ENCODE measurements at places on chromosomes 12 and 14.

DNA sequence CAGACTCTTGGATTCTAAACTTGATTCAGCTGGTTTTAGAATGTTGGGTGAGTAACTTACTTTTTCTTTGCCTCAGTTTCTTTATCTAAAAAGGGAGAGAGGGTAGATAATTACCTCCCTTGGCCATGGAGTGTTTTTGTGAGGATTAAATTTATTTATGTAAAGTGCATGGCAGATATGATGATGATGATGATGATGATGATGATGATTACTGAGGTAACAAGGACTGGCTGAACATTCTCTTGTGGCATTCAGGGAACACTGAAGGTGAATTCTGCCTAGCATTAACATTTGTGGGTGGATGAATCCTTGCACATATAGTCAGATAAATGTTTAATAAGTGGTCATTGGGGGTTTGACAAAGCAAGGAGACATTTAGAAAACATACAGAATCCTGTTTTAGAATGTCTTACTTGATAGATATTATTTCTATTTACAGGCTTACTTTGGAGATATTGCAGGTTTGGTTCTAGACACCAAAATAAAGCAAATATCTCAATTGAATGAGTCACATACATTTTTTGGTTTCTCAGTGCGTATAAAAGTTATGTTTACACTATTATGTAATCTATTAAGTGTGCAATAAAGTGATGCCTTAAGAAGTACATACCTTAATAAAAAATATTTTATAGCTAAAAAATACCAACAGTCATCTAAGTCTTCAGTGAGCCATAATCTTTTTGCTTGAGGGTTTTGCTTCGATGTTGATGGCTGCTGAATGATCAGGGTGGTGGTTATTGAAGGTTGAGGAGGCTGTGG is 123.2 kb downstream of the SNAPC1 start:
- no peak for DNase-seq

- no peak for DNase-seq
Measured at GRCh38 chr12:31899109-31899508, 60.1 kb upstream of the RESF1 start.

- DNase-seq, result no peak
Measured at GRCh38 chr14:76499399-76499798, 123.5 kb downstream of the ESRRB start.

DNA sequence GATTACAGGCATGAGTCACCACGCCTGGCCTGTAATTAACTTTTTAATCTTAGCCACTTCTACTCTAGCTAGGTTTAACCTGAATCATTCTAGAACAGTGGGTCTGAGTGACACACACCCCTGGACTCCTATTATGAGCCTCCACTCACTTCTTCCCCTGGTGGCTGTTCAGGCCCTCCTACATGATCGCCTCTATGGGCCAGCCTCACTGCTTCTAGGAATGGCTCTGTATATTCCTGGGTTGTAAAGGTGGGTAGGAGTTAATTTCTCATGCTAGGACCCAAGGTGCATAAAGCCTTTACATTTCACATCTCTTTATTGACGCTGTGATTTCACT is 8.0 kb upstream of the RNU6-8 start:
- no peak for DNase-seq

DNA sequence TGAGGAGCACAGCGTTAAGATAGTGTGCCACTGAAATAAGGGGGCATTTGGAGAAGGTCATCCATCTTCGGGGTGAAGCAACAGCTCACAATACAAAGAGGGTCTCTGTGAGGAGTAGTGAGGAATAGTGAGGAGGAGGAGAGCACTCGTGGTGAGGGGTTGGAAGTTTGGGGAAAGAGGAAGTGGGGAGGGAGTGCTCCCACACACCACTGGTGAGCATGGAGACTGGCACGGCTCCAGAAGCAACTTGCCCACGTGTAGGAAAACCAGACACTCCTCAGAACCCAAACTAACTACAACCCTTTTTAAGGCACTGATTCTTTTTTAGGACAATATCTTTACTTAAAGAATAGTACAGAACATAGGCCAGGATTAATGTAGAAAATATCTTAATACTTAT is 48.9 kb downstream of the GALNT8 start:
- DNase-seq, result no peak

GRCh38 chr14:77910506-77910905 is 110.6 kb downstream of the ADCK1 start:
- no peak for DNase-seq

DNA sequence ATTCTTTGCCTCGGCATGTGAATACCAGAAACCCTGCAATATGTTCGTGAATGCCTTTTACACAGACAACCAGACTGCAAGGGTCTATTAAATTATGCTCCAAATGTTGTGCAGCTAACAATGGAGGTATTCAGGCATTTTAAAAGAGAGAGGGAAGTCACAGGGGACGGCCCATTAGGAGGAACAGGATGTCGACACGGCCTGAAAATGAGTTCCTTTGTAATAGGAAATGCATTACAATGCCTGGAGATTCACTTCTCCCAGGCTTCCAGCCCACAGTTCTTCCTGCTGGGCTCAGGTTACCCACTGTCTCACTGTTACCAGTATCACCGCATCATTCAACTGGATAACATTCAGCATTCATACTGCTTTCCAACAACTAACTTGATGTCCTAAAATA is 2.5 kb downstream of the DUSP6 start:
- no peak for DNase-seq

DNA sequence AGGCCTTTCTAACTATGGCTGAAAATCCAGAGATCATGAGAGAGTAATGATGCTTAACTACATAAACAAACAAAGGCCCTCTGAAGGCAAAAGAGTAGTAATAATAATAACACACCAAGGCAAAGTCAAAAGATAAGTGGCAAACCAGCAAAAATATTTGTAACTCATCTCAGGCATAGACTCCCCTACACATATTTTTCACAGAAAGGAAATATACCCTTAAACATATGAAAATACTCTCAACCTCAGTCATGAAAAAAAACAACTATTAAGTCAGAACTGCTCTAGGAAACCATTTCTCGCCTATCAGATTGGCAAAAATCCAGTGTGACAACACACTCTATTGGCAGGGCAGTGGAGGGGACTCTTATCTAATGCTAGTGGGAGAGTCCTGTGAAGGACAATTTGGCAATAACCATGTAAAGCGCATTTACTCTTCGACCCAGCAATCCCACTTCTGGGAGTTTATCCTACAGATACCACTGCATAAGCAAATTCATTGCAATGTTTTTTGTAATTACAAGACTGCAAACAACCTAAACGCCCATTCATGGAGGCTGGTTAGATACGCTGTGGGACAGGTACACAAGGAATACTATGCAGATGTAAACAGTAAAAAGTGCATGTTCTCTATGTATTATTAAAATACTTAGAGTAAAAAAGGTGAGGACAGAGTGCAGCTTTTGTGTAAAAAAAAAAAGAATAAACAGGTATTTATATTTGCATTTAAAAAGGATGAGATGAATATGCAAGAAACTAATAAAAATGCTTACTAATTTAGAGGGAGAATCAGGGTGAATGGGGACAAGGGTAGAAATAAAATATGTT is 26.0 kb upstream of the IL22 start:
- no peak for DNase-seq

DNA sequence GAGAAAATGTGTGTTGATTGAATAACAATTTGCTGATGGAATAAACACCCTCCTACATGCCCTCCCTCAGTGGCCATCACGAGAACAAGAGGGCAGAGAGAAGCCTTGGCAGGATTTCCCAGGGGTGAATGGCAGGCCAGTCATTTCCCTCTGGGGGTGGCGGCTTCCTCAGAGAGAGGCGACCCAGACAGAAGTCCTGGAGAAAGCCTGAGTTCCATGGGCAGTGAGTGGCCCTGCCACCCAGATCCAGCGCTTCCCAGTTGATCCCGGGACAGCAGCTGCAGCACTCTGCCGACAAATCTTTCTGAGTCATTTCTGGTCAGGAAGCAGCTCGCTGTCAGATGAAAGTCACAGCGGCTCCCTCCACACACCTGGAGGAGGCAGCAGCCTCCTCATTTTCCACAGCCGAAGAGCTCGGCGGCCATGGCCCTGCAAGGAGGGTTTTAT is 123.0 kb downstream of the SCARB1 start:
- peak; percentile 53 for DNase-seq

DNA sequence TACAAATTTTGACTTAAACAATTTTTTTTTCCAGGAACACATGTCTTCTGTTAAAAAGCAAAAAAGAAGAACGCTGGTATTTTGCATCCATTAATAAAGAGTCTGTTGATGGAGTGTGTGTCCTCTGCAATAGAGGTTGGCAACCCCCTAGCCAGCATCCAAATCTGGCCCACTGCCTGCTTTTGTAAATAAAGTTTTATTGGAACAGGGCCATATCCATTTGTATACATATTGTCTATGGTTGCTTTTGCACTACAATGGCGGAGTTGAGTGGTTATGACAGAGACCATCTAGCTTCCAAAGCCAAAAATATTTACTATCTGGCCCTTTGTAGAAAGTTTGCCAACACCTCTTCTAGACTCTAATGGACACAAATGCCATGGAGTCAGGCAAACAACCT is 49.6 kb downstream of the CCDC92 start:
- no peak for DNase-seq

DNA sequence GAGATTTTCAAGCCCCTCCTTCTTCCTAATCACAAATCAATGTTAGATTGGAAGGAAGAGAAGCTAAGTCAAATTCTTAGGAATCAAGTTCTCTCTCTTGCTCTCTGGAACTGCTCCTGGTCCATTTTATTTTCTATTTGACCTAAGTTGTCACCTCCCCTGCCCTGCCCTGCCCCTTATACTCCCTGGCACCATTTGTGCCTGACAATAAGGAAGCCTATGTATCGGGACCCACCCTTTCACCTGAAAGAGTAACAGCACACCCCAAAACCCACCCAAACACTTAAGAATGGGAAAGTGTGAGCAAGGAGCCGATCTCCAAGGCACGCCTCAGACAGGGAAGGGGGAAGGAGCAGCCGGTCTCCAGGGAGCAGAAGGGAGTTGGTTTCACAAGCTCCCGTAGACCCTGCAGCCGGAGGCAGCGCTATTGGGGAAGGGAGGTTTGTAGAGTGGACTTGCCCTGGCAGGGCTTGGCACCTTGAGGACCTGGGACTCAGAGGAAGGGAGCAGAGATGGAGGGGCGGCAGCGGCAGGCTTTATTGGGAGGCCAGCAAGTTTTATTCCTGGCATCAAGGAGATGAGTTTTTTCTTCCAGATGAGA is 1.6 kb downstream of the LRRC74A start:
- no peak for DNase-seq

DNA sequence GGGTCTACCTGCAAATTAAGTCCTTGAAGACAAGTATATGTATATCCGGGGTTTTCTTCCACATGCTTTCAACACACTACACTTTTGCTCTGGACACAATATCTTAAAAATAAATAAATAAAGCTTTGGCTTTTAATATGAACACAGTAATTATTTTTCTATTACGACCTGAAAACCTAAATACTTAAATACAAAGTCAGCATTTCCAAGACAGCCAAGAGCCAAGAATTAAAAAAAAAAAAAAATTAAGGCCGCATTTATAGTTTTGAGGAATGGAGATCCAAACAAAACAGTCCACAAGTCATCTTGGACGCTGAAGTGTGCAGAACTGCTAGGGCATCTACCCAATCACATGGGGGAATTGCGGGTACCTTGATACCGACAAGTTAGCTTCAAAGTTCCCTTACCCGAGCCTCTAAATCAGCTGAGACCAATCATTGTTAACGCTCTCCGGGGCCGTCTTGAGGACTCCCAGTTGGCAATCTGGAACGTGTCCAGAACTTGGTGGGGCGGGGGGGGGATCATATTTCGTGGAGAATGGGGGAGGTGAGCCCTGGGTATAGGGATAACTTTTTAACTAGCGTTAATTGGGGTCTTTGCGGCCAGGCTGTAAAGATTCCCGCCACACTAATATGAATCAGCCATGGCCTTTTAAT is 731 bp upstream of the PCNX4 start:
- peak; percentile 22 for DNase-seq

GRCh38 chr14:68140076-68140741 is 320.6 kb downstream of the RAD51B start:
- no peak for DNase-seq

- peak; percentile 39 for DNase-seq
Measured at GRCh38 chr14:72892879-72893635, 844 bp downstream of the DPF3 start.

DNA sequence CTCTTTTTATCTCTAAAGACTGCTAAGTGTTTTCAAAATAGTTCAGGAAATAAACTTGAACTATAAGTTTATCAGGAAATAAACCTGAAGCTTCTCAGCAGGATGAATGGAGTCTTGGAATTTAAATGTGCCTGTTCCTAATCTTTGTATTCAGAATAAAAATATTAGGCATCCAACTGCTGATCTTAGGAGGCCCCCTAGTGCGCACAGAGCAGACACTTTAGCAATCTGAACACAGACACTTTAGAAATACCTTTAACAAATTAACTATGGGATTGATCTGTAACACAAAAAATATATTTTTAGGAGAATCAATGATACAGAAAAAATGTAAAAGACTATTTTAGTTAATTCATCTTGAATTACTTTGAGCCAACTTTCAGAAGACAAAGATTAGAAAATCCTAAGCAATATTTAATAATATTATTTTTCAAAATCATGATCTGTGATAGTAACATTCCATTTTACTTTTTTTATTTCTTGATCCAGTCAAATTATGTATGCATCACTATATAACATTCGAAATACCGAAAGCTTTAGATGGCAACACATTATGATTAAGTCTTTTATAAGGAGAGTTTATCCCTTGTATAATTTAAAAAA is 80.9 kb downstream of the SLC41A2 start:
- DNase-seq, result peak; percentile 40

- no peak for DNase-seq
Measured at GRCh38 chr14:23299211-23299957, 3.3 kb downstream of the PPP1R3E start.

- DNase-seq, result no peak
Measured at GRCh38 chr12:121750507-121750955, 38.0 kb downstream of the TMEM120B start.

DNA sequence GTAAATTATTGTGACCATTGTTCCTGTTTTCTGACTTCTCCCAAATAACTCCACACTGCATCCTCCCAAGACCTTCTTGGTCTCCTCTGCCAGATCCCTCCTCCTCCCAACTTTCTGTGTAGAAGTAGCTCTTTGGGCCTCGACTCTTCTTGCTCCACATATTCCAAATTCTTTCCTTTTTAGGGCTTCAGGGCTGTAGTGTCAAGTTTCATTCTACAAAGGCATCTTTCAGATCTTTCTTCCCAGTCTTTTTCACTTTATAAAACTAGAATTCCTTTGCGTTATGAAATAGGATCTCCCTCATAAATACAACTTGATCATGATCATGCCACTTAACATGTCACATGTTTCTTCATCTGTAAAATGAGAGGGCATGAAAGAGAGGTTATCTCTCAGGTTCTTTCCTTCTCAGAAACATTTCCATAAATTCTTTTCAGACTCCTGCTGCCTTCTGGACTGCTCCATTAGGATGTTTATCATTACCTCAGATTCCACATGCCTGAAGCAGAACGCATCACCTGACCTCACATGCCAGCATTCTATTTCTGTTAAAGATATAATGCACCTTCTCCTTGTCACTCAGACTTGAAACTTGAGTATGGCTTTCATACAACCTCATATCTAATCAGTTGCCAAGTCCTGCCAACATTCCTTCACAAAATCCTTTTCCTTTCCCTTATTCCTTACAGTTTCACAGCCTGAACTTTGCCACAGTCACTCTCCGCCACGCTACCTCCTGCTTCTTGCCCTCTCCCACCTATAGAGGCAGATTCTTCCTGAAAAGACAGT is 8.5 kb downstream of the SLC38A1 start:
- no peak for DNase-seq
